Foreskin keratinocyte (primary cell): ENCODE measurements at places on chromosomes 13 and 19. TPM values are rescaled to one million over a fixed set of nuclear protein-coding genes. Genes with fewer than 3 reads are reported as not detected.

The ANGPTL8 gene
- not detected in 2 replicates for total RNA-seq

The FCHO1 gene
- total RNA-seq: 6.2 and 8.8 TPM in 2 replicates

The SYNGR4 gene
- total RNA-seq: 0.11 TPM in 1 of 2 replicates, not detected in the other

The FGF21 gene
- total RNA-seq: not detected in 2 replicates

The CBARP gene
- total RNA-seq: 3.0 and 3.1 TPM in 2 replicates

The UBE2L5 gene
- not detected in 2 replicates for total RNA-seq

The SOX1 gene
- not detected in 2 replicates for total RNA-seq

The HDGFL2 gene
- total RNA-seq: 62.4 and 69.8 TPM in 2 replicates

The ITPKC gene
- total RNA-seq: 24.1 and 35.7 TPM in 2 replicates

The ZNF428 gene
- total RNA-seq: 21.5 and 25.8 TPM in 2 replicates

The MEDAG gene
- not detected in 2 replicates for total RNA-seq

The SMIM24 gene
- total RNA-seq: not detected in 2 replicates

The CKM gene
- not detected in 2 replicates for total RNA-seq

The CABP5 gene
- total RNA-seq: not detected in 2 replicates

The NOVA2 gene
- total RNA-seq: not detected in 2 replicates

The FGF14 gene
- total RNA-seq: not detected in 2 replicates

The ZNF296 gene
- 2.5 TPM in 2 replicates for total RNA-seq
